ENCODE measurements at places on chromosomes 2 and 18.

DNA sequence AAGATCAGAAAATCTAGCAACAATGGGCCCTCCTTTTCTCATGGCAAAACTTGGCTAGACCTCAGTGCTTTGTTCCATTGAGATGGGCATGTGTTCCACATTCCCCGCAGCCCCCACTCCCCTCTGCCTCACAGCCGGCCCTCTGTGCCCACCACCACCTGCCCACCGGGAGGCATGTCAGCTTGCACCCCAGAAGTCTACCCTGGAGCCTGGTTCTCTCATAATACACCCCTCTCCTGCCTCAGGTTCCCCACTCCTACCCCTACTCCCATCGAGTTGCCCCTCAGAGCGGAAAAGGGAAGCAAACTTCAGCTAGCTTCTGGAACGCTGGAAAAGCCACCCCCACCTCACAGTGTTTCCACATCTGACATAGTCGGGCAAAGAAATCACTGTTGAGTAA is 219.0 kb downstream of the ANAPC1 start:
- DNase-seq = no peak

DNA sequence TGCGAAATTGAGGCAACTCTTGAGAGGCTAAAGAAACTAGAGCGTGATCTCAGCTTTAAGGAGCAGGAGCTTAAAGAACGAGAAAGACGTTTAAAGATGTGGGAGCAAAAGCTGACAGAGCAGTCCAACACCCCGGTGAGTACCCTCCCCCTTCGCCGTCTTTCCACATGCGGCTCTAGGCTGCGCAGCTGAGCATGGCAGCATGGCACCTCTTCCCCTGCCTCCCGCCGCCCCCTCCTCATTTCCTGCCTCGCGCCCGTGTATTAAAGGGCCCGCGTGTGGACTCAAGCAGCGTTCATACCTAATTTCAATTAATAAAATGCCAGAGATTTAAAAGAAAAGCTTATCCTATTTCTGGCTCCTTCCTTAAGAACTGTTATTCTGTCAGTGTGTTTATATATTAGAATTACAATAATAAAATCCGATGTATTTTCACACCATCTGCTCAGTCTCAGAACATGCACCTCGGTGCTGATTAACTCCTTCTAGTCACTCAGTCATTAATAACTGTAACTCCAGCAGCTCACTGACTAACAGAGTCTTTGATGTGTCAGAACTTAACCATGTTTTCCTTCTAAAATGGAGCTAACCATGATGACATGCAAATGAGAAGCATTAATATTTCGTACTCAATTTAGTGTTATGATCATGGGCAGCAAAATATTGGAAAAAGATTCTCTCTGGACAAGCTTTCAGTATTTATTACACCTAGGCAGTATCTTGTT is 137.4 kb upstream of the CDCA7 start:
- DNase-seq = no peak

DNA sequence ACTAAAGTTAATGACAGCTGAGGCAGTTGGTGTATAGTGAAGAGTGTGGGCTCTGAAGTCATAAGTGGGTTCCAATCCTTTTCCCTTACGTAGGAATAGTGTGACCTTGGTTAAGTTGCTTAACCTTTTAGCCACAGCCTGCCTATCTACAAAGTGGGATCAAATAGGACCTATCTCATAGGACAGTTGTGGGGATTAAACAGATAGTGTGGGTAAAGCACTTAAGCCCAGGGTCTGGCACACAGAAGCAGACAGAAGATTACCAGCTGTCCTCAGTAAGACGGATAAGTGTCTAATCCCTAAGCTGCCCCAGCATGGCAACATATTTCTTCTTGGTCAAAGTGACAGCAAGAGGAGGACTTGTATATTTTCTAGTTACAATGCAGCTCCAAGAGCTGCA is 28.2 kb downstream of the UBE2F start:
- DNase-seq = no peak

DNA sequence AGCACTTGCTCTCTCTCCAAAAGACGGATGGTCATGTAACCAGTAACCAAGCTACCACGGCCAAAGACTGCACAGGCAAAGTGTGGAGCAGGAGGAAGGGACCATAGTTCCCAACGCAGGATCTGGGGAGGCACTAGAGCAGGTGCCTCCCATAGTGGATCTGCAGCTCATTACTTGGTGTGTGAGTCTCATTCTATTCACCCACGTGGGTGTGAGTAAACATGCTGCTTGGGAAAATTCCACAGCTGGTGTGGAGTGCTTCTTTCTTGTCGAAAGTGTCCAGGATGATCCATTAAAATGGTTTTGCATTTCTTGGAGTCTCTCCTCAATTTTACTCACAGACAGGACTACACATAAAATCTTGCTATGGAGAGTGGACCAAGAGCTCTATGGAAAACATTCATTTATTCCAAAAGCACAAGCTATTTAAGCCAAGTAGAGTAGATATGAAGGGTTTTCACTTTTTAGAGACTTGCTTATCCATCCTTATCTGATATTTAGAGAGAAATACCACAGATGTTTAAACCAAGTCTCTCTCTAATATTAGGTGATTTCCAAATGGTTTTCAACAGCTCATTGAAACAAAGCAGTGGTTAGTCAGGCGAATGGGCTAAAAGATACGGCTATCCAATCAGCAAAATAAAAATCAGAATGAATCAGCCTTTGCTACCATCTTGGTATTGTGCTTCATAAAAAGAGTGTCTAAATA is 104.3 kb upstream of the CCDC195 start:
- DNase-seq = no peak

- DNase-seq = no peak
Observed at GRCh38 chr2:54941248-54941984, 108.8 kb downstream of the RTN4 start.

GRCh38 chr18:43720041-43720440 is 442.8 kb upstream of the SYT4 start:
- no peak for DNase-seq
